Right ventricle myocardium superior (tissue), 1 donor: ENCODE measurements at places on chromosomes 5 and 9.

GRCh38 chr9:27206041-27206440, 90.9 kb downstream of the EQTN start:
- DNase-seq = no peak

- no peak for DNase-seq
These were observed 225.1 kb downstream of the DCP2 start for GRCh38 chr5:113201715-113202114.

DNA sequence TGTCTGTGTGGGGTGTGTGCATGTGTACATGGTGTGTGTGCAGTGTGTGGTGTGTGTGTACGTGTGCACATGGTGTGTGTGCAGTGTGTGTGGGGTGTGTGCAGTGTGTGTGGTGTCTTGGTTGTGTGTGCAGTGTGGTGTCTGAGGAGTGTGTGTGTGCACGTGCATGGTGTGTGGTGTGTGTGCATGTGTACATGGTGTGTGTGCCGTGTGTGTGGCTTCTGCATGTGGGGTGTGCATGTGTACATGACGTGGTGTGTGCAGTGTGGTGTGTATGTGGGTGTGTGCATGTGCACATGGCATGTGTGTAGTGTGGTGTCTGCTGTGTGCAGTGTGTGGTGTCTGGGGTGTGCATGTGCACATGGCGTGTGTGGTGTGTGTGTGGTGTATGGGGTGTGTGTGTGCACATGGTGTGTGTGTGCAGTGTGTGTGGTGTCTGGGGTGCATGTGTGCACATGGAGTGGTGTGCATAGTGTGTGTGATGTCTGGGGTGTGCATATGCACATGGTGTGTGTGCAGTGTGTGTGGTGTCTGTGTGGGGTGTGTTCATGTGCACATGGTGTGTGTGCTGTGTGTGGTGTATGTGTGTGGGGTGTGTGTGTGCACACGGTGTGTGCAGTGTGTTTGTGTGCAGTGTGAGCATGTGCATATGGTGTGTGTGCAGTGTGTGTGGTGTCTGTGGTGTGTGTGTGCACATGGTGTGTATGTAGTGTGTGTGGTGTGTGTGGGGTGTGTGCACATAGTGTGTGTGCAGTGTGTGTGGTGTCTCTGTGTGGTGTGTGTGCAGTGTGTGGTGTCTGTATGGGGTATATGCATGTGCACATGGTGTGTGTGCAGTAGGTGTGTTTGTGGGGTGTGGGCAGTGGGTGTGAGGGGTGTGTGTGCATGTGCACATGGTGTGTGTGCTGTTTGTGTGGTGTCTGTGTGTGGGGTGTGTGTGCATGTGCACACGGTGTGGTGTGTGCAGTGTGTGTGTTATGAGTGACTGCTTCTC, 40.6 kb upstream of the ZNG1F start:
- peak; percentile 49 for DNase-seq

DNA sequence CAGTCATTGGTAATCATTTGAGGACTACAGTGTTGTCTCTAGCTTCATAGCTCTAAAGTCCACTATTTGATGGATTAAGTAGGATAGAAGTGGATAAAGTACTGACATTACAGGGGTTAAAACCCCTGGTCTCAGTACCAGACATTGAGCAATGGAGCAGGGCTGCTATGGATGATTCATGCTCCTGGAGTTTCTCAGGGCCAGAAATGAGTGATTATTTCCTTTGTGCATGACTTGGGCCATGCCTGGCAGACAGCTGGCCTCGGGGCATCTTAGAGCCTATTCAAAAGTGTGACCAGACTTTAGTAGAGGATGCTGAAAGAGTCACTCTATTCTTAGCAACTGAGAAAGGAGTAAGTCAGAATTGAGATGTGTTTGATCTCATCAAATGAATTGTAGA, 350.7 kb upstream of the TLE4 start:
- no peak for DNase-seq

- no peak for DNase-seq
These were observed 10.0 kb downstream of the CRAT start for GRCh38 chr9:129100383-129101169.
